ENCODE measurements at places on chromosomes 3 and 15. TPM values are rescaled to one million over a fixed set of nuclear protein-coding genes. Genes with fewer than 3 reads are reported as not detected.

ERICH6 gene
- total RNA-seq: under 0.01 TPM

BFSP2 gene
- total RNA-seq: not detected

HYKK gene
- 5.1 TPM for total RNA-seq

SLC24A5 gene
- total RNA-seq: not detected

SENP8 gene
- total RNA-seq: 2.4 TPM
